ENCODE measurements at places on chromosomes 5 and 9. TPM values are rescaled to one million over a fixed set of nuclear protein-coding genes. Genes with fewer than 3 reads are reported as not detected.

The PCDHA4 gene
- 0.23 TPM for total RNA-seq

The ITGA1 gene
- 75.4 TPM for total RNA-seq

The HTR1A gene
- not detected for total RNA-seq

The LRRTM2 gene
- 6.1 TPM for total RNA-seq

The FCN2 gene
- not detected for total RNA-seq

The TMEM215 gene
- not detected for total RNA-seq

The HAVCR2 gene
- under 0.01 TPM for total RNA-seq

The POU4F3 gene
- 0.05 TPM for total RNA-seq

The SPATA31A3 gene
- total RNA-seq = not detected

The FRMD3 gene
- total RNA-seq = 6.1 TPM

Measured in dermis blood vessel endothelial cell (primary cell).